Fibroblast of villous mesenchyme (primary cell): ENCODE measurements at places on chromosomes 12 and 14. TPM values are rescaled to one million over a fixed set of nuclear protein-coding genes. Genes with fewer than 3 reads are reported as not detected.

Gene TMEM132C
- total RNA-seq, result not detected in 2 replicates

Gene ASCL1
- not detected in 2 replicates for total RNA-seq

Gene PIWIL1
- total RNA-seq, result not detected in 2 replicates

Gene FZD10
- not detected in 2 replicates for total RNA-seq

Gene IL23A
- total RNA-seq, result 0.32 TPM in 1 of 2 replicates, not detected in the other

Gene COL2A1
- under 0.01 TPM in 1 of 2 replicates, not detected in the other for total RNA-seq

Gene FGD4
- 4.7 and 8.1 TPM in 2 replicates for total RNA-seq

Gene MTHFD1
- total RNA-seq, result 30.9 and 53.1 TPM in 2 replicates

Gene LRP1-AS
- not detected in 2 replicates for total RNA-seq

Gene DDX11
- total RNA-seq, result 15.1 and 18.1 TPM in 2 replicates

Gene TAS2R31
- total RNA-seq, result 7.3 and 8.4 TPM in 2 replicates

Gene TMEM19
- 24.8 and 37.1 TPM in 2 replicates for total RNA-seq

Gene GPRC5D
- not detected in 2 replicates for total RNA-seq

Gene TMEM63C
- total RNA-seq, result under 0.01 TPM in 1 of 2 replicates, not detected in the other

Gene MOK
- total RNA-seq, result 12.9 and 16.0 TPM in 2 replicates

Gene LRRC9
- total RNA-seq, result under 0.01 TPM in 2 replicates

Gene KCNK10
- total RNA-seq, result not detected in 2 replicates

Gene TAS2R14
- total RNA-seq, result 4.5 and 6.9 TPM in 2 replicates

Gene EGLN3
- 0.64 and 0.86 TPM in 2 replicates for total RNA-seq
